Smooth muscle cell of the umbilical artery (primary cell): ENCODE measurements at places on chromosomes 13 and 19. TPM values are rescaled to one million over a fixed set of nuclear protein-coding genes. Genes with fewer than 3 reads are reported as not detected.

The LINGO3 gene
- total RNA-seq = not detected in 2 replicates

The MAP4K1 gene
- total RNA-seq = not detected in 2 replicates

The ZFP28 gene
- 9.5 and 14.3 TPM in 2 replicates for total RNA-seq

The DOCK6 gene
- 11.0 and 20.7 TPM in 2 replicates for total RNA-seq

The ZNF221 gene
- 9.8 and 12.9 TPM in 2 replicates for total RNA-seq

The CRB3 gene
- not detected in 2 replicates for total RNA-seq

The PEAK3 gene
- total RNA-seq = not detected in 2 replicates

The ADGRE2 gene
- under 0.01 and 0.32 TPM in 2 replicates for total RNA-seq

The ZNF737 gene
- 6.6 and 10.7 TPM in 2 replicates for total RNA-seq

The TEKTIP1 gene
- total RNA-seq = not detected in 2 replicates

The ZSCAN4 gene
- 0.37 TPM in 1 of 2 replicates, not detected in the other for total RNA-seq

The NECTIN2 gene
- total RNA-seq = 95.6 and 115 TPM in 2 replicates

The CLDND2 gene
- total RNA-seq = not detected in 2 replicates

The LILRB3 gene
- total RNA-seq = not detected in 2 replicates

The CPAMD8 gene
- total RNA-seq = 0.23 and 0.59 TPM in 2 replicates

The RPL28 gene
- total RNA-seq = 212 and 468 TPM in 2 replicates

The ZNF283 gene
- 16.7 and 22.9 TPM in 2 replicates for total RNA-seq
